ENCODE measurements at places on chromosomes 6 and 20. TPM values are rescaled to one million over a fixed set of nuclear protein-coding genes. Genes with fewer than 3 reads are reported as not detected.

Gene SLC22A16
- 1.00 TPM for total RNA-seq

Gene ADGB
- not detected for total RNA-seq

Gene SLC52A3
- 1.1 TPM for total RNA-seq

DNA sequence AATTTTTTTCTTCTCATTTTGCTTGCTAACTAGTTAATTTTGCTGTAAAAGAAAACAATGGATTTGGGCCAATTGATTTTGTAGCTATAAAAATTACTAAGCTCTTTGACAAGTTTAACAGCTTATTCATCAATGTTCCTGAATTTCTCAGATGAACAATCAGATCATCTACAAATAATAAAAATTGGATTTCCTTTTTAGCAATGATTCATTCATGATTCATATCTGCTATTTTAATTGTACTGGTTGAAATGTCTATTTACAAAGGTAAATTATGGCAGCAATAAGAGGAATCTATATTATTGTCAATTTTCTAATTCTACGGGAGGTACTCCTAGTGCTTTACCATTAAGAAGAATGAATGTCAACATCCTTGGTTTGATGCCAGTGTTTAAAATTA is 178.8 kb upstream of the BTBD3 start:
- DNase-seq = no peak

DNA sequence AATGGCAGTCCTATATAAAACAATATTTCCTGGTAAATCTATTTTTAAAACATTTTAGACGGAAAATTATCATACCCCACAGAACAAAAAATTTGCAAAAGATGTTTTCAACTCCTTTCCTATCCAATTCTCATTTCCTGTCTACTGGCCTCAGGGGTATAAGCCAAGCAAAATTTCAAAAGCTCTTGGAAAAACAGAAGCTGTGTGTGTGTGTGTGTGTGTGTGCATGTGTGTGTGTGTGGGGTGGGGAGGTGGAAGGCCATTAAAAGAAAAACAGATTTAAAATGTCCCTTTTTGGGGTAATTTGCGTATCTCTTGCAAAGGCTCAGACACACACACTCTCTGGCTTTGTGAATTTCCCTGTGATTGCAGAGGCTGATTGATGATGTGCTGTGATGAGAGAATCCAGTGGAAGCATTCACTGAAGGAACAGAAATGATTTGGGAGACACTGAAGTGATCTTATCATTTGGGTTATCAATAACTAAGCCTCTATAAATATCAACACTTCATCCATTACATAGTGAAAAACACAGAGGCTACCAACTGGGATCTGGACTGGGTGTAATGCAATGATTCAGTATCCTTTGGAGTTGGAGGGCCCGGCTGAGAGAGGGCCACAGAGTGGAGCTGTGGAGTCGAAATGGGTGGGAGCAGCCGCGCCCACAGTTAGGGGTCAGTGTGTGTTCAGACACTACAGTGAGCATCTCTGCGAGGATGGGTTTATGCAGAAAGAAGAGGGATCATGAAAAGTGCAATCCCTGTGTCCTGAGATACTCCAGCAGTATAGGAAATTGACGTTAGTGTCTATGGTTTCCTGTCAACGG is 106.8 kb upstream of the PREP start:
- no peak for DNase-seq

DNA sequence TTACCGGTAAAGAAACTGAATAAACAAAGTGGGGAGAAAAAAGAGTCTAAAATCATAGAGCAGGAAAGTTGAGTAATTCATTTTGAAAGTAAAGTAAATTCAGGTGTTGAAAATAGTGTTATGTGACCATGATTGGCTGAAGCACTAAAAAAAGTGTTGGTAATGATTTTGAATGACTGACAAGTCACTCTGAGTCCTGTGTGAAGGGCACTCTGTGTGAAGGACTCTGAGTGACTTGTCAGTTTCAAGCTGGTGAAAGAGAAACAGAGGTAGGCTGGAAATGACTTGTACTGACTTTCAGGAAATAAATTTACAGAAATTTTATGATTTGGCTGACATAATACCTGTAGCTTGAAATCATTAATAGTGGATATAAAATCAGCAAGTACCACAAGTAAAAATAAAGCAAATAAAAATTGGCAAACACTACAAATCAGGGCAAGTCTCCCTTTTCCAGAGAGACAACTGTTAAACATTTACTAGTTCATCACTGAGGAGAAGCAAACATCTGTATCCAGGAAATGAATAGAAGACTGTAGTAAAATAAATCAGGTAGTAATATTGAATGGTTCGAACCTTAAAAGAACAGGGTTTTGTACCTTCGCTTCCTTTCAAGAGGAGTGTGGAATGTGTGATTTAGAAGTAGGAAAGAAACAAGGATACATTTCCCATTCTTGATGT is 630.6 kb downstream of the GRIK2 start:
- no peak for DNase-seq

DNA sequence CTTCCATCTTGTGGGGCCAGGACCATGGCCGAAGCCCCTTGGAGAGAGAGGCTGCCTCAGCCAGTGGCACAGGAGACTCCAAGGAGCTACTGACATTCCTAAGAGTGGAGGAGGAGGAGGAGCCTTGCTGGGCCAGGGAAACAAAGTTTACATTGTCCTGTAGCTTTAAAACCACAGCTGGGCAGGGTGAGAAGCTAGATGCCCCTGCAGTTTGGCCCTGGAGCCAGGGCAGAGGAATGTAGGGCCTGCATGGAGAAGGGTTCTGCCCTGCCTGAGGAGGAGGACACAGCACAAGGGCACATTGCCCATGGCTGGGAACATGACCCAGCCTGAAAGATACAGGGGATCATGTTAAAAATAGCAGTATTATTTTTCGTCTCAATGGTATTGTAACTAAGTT is 37.4 kb downstream of the PLCG1 start:
- peak; percentile 41 for DNase-seq

- DNase-seq = no peak
Measured at GRCh38 chr20:25079171-25079570, 2.8 kb downstream of the VSX1 start.

DNA sequence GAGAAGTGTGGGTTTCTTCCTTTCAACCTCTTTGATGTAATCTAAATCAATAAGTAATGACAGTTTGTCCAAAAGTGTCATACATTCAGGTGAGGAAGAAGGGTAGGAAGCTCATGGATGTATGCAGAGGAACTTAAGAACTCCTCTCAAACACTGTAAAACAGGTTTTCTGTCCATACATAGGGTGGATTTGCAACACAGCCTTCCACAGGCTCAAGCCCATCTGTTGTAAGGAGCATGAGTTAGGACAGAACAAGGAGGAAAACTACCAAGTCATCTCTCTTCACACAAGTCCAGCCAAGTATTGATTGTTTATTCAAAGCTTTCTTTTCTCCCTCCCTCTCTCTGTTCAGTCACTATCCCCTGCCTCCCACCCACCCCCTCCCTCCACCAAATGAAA is 49.0 kb upstream of the CDYL start:
- no peak for DNase-seq

- no peak for DNase-seq
Measured at GRCh38 chr6:107977283-107977682, 19.3 kb upstream of the SEC63 start.

- DNase-seq = no peak
Measured at GRCh38 chr6:36297511-36297910, 27.7 kb downstream of the PNPLA1 start.
